NCI-H526 (cell line): ENCODE measurements at places on chromosomes 16 and 17.

DNA sequence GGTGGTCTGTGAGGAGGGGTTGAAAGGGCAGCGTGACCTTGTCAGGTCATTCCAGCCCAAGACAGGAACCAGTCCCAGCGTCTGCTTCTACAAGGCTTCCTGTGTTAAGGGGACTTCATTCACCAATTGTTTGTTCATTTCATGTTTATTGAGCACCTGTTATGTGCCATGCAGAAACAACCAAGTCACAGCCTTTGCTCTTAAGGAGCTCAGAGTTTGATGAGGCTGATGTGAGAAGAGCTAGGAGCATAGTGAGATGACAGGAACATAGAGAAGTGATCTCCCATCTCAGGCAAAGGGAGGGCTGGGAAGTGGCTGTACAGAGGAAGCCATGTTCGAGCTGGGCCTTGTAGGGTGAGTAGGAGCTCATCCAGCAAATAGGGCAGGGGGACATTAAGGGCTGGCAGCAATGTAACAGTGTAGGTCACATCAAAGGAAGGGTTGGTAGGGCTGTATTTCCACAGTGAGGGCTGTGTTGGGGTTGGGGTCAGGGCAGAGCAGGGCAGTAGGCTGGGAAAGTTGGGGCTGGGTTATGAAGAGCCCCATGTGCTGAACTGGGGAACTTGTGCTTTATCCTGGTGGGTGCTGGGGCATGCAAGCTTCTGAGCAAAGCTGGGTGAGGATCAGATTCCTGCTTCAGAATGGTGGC, 79.8 kb downstream of the ARHGAP23 start:
- DNase-seq: no peak

GRCh38 chr16:83215406-83216001, 588.7 kb downstream of the CDH13 start:
- no peak for DNase-seq

- no peak for DNase-seq
These were observed 6.6 kb downstream of the PALB2 start for GRCh38 chr16:23634461-23635036.

DNA sequence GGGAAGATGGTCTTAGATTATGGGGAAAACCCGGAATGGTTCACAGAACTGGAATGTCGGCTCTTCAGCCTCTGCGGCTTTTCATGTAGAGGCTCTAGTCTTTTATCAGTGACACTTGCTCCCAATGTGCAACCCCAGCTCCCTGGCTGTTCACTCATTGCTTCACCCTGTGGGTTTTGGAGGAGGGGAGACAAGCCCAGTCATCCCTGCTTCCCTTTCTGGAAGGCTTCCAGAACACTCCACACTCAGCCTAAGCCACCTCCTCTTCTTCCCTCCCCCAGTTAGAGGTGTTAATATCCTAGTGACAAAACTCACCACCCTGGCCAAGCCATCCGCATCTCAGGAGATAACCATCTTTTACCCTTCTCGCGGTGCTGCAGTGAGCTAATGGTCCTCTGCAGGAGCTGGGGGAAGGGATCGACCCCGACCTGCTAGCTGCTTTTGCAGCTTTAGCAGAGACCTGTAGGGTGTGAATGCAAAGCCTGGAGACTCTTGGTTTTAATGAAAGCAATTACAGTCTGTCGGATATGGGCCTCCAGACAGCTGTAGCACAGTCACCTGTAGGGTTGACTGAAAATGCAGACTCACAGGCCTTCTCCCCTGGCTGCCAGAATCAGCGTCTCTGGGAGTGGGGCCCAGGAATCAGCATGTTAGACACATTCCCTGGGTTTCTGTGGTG, 24.3 kb upstream of the LASP1NB start:
- no peak for DNase-seq

GRCh38 chr16:86354641-86355513, 155.4 kb upstream of the FOXF1 start:
- no peak for DNase-seq

GRCh38 chr16:2854700-2855309, 3.2 kb downstream of the PRSS22 start:
- no peak for DNase-seq

- DNase-seq: no peak
These were observed 18.4 kb upstream of the CLEC18B start for GRCh38 chr16:74439685-74440084.

DNA sequence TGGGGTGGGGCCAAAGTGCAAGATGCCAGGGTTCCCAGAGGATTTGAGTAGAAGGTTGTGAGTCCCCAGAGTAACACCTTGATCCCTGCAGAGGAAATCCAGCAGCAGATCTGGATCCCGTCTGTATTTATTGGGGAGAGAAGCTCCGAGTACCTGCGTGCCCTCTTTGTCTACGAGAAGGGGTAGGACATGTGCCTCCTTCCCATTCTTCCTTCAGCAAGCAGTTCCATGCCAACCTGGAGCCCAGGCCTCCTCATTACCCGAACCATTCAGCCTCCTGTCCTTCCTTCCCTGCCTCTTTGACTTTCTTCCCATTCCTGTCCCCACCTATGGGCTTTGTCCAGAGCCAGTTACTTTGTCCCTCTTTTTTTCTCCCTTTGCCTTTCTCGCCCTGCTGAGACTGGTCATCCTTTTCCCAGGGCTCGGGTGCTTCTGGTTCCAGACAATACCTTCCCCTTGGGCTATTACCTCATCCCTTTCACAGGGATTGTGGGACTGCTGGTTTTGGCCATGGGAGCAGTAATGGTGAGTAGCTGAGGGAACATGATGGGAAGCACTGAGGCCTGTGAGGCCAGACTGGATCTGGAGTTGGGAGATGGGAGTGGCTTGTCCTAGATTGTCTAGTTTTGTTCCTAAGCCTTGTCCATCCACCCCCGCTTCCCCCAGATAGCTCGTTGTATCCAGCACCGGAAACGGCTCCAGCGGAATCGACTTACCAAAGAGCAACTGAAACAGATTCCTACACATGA, 2.9 kb downstream of the RNF167 start:
- no peak for DNase-seq
